ENCODE measurements at places on chromosomes 13 and 19.

DNA sequence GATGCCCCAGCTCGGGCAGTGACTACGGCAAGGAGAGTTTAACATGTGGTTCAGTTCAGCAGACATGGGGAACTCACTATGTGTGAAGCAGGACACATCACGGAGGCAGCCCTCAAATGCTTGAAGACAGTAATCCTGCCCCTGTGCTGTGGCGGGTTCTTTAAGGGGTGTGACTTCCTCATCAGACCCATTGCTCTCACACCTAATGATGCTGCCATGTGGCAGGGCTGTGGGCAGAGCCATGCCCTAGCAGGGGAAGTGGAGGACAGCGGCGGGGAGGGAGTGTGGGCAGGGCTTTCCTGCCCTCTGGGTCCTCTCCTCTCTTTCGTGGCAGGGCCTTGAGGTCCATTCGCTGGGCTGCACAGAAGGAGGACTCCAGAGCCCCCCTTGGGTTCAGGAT, 131.1 kb upstream of the GJB6 start:
- DNase-seq, result no peak

DNA sequence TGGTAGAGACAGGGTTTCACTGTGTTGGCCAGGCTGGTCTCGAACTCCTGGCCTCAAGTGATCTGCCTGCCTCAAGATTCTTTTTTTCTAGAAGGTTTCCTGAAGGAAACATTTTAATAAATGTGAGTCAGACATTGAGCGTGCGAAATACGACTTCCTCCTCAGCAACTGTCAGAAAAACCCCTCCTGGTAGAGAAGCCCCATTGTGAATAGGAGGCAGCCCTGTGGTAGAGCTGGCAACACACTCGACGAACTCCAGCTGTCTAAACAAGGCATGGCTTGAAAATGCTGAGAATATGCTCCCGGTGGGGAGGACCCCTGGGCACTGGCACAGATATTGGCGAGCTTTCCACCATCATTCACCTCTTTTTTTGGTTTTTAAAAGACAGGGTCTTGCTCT, 9.8 kb downstream of the ZNF333 start:
- no peak for DNase-seq

GRCh38 chr13:21043898-21044297, 17.5 kb downstream of the LATS2 start:
- no peak for DNase-seq

GRCh38 chr19:49492573-49493405, 3.4 kb upstream of the RPS11 start:
- DNase-seq, result no peak

DNA sequence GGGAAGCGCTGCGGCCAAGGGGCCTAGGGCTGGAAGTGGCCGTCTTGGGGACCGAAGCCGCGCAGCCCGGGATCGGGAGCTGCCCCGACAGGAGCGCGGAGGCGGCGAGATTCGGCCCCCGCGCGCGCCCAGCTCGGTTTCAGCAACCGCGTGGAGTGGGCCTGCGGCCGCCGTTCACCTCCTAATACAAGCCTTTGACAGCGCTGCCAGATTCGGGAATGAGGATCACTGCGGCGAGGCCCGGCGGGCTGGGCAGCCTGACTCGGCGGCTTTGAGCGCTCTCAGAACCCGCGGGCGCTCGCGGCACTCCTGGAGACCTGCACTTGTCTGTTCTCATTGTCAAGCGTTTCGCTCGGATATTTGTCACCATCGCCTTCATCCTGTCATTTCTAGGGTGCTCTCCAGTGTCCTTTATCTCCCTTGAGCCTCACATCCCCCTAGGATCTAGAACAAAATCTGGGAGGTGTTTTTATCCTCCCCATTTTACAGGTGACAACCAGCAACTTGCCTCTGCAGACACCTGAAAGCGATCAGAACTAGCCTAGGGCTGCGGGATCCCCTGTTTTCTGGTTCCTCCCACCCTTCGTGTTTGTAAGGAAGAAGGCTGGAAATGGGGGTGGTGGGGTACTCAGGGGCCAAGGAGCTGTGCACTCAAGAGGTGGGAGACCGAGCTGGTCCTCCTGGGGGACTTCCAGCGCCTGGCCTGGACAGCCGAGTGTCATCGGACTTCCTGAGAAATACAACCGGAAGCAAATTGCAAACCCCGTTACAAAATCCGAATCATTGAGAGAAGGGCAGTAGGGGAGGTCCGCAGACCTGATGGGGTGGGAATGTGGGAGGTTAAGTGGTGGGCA, 1.5 kb upstream of the CDX2 start:
- no peak for DNase-seq

GRCh38 chr13:42148538-42148937, 100.1 kb downstream of the DGKH start:
- DNase-seq, result no peak

GRCh38 chr13:112869202-112870050, 99.6 kb upstream of the MCF2L start:
- DNase-seq, result no peak

DNA sequence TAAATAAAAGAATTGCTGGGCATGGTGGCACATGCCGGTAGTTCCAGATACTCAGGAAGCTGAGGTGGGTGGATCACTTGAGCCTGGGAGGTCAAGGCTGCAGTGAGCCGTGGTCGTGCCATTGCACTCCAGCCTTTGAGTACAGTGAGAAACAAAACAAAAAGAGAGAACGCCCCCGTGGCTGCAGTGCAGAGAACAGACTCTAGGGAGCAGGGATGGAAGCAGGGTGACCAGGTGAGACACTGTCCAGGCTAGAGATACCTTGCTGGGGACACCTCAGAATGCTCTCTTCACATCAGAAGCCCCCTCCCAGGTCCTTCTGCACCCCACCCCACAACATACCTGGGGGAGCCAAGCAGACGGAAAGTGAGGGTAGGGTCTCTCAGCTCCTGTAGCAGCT, 24.8 kb downstream of the MAP4K1 start:
- DNase-seq, result no peak

GRCh38 chr13:73372666-73373627, 314.1 kb downstream of the KLF5 start:
- DNase-seq, result no peak

DNA sequence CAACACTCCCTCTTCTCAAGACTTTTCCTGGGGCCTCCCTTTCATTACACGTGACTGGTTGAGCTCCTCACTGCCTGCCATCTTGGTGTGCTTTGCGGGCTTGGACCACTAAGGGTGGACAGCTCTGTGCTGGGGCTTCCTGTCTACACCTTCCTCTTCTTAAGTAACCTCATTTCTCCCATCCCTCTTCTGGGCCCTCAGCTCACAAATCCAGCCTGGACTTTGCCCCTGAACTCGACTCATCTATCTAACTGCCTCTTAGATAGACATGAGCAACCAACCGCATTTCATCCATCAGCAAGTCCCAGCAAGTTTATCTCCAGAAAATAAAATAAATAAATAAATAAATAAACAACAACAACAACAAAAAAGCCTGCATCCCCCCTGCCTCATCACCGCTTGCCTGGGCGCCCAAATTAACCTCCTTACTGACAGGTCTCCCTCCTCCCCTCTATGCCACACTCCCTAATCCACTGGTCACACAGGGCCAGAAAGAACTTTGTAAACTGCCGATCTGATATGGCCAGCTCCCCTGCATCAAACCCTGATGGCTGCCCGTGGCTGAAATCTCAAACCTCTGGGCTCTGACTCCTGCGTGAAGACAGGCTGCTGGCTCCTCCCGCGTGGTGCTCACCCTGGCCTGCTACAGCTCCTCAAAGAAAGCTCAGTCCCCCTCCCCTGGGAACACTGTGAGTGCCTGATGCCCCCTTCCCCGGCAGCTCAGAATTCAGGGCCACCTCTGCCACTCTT, 7.8 kb downstream of the ISOC2 start:
- DNase-seq, result no peak

DNA sequence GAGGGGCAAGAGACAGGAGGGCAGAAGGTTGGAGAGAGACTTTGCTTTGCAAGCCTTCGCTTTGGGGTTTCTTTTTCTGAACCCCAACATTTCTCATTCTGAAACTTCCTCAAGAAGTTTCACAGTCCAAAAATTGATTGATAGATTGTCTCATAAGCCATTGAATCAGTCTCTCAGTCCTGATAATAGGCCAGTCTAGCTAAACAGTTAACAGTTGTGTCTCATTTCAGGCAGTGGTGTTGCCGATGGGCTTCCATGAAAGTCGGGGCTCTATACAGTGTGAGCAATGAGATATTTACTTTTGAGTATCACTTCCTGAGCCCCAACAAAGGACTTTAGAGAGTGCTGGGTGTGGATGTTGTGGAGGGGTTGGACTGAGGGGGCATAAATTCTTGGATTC, 26.5 kb upstream of the SPRY2 start:
- DNase-seq, result no peak

- DNase-seq, result no peak
These were observed 253.0 kb downstream of the PCDH20 start for GRCh38 chr13:61162636-61163035.

DNA sequence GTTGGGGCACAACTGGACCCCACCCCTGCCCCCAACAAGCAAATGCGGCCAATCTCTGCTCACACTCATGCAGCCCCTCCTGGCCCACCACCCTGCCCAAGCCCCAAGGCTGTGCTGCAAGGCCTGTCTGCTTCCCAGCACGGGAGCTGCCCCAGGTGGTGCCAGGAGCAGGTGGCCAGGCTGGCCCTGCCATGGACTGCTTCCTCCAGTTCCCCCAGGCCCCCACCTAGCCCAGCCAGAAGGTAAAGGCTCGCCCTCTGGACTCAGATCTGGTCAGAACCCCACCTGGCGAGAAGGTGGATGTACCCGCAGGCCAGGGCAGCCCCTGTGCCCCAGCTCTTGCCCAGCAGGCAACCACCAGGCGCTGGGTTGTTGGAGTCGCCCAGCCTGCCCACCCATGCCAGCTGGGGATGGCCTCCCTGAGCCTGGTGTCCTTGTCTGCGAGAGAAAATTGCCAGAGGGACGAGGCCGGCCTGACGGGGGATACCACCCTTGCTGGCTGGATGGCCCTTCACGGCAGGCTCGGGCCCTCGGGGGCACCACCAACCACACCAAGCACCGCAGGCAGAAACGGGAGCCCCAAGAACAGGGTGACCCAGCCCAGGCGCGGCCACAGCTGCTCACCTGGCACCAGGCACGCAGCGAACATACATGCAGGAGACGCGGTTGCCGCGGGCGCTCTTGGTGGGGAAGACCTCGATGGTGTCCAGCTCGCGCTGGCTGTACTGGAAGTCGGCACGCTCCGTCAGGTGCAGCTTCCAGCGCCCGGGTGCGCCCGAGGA, 4.5 kb downstream of the ABHD17A start:
- DNase-seq, result no peak

- no peak for DNase-seq
These were observed 266.7 kb downstream of the FOXO1 start for GRCh38 chr13:40399756-40400155.

GRCh38 chr13:100646030-100646673, 28.4 kb downstream of the TMTC4 start:
- DNase-seq, result peak; percentile 24

GRCh38 chr13:74625541-74625940, 491.3 kb upstream of the KLF12 start:
- no peak for DNase-seq

DNA sequence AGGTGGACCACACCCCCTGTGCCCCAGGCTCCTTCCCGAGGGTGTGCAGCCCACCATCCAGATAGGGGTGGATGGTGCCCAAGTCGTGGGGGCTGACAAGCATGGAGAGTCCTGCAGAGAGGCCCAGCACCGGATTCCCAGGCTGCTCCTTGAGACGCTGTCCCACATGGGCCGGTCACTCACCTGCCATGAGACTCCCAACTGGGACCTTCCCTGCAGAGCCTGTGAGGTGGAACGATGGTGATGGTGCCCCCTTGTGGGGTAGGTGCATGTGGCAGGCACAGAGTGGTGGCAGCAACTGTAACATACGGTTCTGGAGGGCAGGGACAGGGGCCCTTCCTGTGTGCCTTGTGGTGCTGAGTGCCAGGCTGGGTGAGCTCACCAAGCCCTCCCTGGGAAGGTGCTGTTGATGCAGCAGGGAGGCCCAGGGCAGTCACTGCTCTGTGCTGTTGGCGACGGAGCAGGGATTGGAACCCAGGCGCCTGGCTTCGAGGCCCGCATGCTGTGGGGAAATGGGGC, 33.1 kb downstream of the PPP1R37 start:
- DNase-seq, result peak; percentile 78

GRCh38 chr19:16942583-16942982, 53.8 kb downstream of the F2RL3 start:
- DNase-seq, result no peak
